ENCODE measurements at places on chromosomes 6 and 20.

DNA sequence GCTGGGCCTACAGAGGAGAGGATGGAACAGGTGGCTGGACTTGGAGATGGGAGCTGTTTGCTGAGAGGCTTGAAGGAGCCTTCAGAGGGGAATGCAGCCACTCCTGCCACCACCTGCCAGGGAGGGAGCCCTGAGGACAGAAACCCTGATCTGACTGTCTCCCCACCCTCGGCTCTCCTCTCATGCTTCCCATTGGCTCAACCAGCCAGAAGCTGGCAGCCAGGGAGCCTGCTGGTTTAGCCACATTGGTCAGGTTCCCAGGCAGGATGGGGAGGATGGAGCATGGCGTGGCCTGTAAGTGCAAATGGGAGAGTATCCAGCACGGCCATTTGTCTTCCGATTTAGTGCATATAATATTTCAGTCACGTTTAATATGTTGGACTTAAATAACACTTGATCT, 12.8 kb downstream of the TREM1 start:
- DNase-seq, result no peak

DNA sequence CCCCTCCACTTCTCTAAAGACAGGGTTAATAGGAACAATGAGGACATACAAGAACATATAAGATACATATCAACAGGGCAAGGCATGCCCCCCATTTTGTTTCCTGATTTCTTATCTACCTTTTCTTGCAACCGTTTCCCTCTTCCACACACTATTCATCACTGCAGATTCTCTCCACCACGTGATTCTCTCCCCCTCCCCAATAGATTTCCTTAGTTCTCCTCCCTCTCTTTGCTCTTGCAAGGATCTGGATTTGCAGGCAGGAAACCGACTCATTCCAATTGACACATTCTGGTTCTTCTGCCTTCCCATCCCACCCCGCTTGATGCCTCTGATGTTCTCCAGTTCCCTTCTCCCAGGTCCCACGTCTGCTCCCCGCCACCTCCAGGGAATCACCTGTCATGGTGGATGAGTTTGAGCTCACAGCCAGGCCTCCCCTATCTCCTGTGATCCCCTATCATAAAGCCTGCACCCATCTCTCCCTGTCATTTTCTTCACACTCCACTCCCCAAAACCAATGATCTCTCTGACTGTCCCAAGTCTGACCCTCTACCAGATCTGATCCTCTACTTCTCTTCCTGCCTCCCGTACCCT, 7.5 kb downstream of the GABBR1 start:
- DNase-seq, result no peak

GRCh38 chr6:98215531-98215930, 618.8 kb upstream of the POU3F2 start:
- no peak for DNase-seq

DNA sequence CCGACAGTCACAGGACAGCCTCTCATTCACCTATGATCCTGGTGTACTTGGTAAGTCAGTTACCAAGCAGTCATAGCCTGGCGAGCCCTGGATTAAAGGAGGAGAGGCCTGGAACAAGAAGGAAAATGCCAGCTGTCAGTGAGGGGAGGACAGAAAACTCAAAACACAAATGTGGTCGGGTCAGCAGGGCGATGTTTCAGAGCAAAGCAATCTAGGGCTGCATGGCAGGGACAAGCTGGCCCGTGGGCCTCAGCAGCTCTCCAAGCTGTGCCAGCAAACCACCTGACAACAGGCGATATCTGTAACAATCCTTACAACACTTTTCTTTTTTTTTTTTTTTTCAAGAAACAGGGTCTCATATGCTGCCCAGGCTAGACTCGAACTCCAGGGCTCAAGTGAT, 40.3 kb downstream of the MGME1 start:
- DNase-seq, result no peak

DNA sequence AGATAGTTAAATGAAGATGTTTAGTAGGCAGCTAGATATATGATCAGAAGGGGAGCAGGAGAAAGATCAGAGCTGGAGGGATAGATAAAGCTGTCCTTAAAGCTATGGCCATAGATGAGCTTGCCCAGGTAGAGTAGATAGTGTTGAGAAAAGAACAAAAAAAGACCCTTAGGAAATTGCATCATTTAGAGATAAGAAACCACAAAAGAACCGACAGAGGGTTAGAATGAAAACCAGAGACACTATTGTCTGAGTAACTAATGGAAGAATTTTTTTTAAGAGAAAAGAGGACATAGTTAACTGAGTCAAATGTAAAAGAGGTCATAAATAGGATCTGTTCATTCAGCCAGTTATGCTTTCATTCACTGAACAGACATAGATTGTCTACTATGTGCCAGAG, 101.8 kb downstream of the TNFAIP3 start:
- no peak for DNase-seq

- no peak for DNase-seq
Measured at GRCh38 chr20:52760791-52761190, 211.4 kb upstream of the TSHZ2 start.

DNA sequence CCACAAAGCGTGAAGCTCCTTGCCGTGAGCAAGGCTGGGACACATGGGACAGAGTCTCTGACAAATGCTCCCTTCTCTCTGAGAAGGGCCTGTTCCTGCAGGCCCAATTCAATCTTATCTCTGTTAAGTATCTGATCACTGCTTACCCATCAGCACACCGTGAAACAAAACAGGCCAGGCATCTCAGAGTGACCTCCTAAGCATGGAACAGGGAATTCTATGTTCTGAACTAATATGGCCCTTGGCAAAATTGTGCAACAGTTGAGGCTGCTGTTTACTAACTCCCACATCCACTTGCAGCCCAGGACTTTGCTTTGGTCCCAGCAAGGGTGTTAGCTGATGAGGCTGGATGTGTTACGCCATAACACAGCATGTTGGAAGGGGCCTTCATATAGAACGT, 79.2 kb downstream of the GCLC start:
- no peak for DNase-seq

- DNase-seq, result no peak
Measured at GRCh38 chr6:44659726-44660125, 272.2 kb downstream of the CDC5L start.

GRCh38 chr6:129368970-129369369, 341.0 kb downstream of the ARHGAP18 start:
- DNase-seq, result no peak

- no peak for DNase-seq
Measured at GRCh38 chr6:128271527-128271926, 248.9 kb downstream of the PTPRK start.

DNA sequence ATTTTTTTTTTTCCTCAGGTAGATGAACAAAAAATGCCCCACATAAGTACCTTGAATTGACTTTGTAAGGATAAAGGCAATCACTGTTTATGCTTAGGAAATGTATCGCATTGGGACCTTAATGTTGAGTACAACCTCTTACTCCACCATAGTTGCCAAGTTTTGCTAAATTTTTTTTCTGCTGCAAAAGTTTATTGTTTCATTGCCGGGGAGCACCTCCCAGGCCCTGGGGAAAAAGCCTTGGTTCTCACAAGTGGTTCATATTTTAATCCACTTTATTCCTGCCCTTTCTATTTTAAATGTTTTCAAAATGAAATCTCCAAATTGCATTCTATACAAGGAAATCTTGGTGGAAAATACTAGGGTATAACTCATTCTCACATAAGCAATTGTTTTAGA, 52.3 kb upstream of the UTRN start:
- DNase-seq, result no peak

GRCh38 chr6:26330859-26331217, 34.2 kb upstream of the BTN3A2 start:
- DNase-seq, result peak; percentile 74

- DNase-seq, result no peak
Measured at GRCh38 chr6:15322781-15323536, 77.1 kb downstream of the JARID2 start.

GRCh38 chr6:5506597-5506996, 245.3 kb downstream of the FARS2 start:
- DNase-seq, result no peak

GRCh38 chr6:46240866-46241565, 70.2 kb upstream of the ENPP5 start:
- DNase-seq, result no peak

DNA sequence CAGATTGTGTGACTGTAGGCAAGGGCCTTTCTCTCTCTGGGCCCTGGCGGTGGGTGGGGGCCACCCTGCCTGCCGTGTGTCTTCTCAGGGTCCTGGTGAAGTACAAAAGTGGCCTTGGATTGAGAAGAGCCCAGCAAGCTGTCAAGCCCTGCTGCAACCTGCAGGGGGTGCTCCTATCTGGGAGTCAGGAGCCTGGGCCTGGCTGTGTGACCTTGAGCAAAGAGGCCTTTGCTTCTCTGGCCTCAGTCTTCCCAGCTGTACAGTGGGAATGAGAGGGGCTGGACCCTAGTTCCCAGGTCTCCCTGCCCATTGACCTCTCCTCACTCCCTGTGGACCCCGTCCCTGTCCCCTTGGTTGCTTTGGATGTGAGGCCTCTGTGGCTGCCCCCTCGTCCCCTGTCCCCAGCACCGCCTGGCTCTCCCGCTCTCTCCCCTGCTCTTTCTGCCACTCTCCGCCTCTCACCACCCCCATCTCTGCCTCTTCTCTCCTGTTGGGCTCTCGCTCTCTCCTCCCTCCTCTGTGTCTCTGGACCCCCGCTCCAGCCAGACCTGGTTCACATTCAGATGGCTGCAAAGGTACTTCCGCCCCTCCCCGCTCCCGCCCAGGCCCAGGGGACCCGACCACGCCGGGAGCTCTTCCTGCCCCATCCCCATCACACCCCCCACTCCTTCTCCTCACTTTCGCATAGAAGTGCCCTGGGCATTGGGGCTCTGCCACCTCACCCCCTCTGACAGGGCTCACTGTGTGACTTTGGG, 46.7 kb downstream of the SRC start:
- peak; percentile 53 for DNase-seq

GRCh38 chr20:59822291-59823029, 111.0 kb downstream of the SYCP2 start:
- DNase-seq, result no peak

DNA sequence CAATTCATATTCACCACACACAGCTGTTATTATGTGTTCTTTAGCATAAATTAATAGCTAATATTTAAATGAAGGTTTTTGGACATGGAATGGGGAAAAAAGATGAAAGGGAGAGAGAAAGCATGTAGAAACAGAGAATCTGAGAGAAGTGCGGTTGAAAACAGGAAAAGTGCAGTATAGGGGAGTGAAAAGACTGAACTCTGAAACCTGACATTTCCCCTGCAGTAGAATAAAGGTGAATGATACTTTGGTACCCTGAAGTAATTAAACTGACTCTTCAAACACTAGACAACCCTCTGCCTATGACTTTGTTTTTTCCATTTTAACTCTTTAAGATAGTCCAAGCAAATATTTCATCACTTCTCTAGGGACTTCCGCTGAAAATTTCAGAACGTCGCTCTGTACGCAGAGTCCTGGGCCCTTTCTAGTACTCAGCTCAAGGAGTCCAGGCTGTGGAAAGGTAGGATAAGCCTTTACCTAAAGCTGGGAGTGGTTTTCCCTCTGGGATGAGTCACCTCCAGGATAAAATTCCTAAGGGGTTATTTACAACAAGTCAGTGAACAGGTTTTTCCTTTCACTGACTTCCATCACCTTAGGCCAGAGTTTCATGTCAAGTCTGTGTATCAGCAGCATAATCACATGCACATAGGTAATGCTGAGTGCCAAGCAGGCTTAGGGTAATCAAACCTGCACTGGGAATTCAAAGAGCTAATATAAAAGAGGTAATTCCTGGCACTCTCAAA, 614.5 kb downstream of the PKHD1 start:
- DNase-seq, result no peak

DNA sequence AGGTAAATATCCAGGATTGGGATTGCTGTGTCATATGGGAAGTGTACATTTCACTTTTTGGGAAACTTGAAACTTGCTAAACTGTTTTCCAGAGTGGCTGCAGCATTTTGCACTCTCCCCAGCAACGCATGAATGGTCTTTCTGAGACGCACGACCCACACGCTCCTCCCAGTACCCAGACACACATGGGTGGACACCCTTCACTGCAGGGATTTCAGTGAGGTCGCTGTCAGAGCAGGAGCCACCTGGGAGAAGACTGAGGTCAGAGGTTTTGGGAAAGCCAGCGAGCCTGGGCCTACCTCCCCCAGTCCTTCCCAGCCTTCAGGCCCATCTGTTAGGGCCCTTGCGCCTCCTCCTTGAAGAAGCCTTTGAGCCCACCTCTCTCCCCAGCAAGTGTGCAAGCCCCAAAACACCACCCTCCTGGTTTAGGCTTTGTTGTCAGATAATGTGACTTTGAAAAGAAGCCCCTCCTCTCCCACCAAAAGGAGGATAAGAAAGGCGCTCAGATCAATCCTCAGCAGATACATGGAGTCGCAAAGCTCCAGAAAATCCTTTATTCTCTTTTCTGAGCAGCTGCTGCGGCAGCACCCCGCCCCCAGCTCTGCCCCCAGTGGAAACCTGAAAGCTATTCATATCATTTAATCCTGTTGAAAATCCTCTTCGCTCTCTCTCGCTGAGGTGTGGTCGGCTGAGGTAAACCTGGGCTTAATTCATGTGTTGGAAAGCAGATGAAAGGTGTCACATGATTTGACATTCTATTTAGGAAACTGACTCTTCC, 12.7 kb upstream of the JAG1 start:
- DNase-seq, result no peak

- no peak for DNase-seq
Measured at GRCh38 chr6:31462026-31462963, 35.6 kb upstream of the MICB start.

DNA sequence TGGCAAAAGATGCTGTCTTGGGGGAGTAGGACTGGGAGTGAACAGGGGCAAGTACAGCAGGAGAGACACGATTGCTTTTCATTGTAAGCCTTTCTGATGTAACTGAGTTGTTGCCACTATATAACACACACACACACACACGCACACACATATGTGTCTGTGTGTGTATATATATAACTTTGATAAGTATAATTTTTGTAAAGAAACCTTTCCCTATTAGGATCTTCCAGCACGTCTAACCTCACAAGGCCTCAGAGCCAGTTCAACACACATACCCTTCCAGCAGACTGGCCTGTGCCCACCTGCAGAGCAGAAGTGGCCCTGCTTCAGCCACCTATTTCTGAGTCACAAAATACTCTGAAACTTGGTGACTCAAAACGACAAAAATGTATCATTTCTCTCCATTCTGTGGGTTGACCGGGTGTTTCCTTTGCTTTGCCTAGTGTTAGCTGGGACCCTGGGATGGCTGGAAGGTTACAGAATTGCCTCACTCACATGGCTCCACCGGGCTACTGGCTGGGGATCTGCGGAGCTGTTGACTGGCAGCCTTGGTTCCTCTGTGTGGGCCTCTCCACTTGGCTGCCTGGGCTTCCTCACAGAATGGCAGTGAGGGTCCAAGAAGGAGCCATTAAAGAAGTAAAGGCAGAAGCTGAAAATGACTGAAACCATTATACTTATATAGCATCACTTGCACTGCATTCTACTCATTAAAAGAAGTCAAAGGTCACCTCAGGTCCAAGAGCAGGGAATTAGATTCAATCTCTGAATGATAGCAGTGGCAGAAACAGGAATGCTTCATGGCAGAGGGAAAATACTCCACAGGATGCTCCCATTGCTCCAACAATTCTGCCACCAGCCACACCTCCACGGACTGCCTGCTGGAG, 126.4 kb downstream of the BANF2 start:
- DNase-seq, result no peak

GRCh38 chr6:121760745-121761144, 325.3 kb downstream of the GJA1 start:
- DNase-seq, result no peak

GRCh38 chr20:51960047-51960675, 157.8 kb upstream of the SALL4 start:
- no peak for DNase-seq

GRCh38 chr6:95094751-95095663, 482.3 kb upstream of the MANEA start:
- peak; percentile 84 for DNase-seq

- DNase-seq, result no peak
Measured at GRCh38 chr6:78700991-78701390, 166.4 kb upstream of the IRAK1BP1 start.

All from RKO (cell line).